ENCODE measurements at places on chromosomes 16 and 17.

DNA sequence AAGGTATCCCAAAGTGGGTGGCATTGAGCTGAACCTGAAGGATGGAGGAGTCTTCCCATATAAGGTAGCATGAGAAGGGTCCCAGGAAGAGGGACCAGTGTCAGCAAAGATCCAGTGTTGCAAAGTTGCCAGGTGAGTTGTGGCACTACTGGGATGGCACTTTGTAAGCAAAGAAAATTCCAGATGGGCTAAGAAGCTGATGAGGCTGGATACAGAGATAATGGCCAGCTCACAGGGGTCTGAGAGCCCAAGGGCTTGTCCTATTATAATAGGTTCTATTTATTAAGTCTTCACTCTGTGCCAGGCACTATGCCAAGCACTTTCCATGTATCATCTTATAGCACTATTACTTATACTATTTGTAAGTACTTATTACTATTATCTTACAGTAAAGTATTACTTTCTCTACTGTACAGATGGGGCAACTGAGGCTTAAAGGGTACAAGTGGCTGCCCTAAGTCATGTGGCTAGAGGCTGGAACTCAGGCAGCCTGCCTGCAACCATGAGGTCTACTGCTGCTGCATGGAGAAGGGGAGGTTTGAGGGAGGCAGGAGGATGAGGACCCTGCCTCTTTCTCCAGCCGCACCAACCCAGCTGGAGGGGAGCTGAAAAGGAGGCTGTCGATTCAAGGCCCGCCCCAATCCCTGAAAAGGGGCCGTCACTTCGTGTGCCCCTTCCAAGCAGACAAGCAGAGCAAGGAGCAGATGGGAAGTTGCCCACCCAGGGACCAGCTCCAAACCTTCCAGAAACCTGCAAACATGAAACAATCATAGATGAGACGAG, 86.5 kb downstream of the C16orf78 start:
- DNase-seq: no peak

DNA sequence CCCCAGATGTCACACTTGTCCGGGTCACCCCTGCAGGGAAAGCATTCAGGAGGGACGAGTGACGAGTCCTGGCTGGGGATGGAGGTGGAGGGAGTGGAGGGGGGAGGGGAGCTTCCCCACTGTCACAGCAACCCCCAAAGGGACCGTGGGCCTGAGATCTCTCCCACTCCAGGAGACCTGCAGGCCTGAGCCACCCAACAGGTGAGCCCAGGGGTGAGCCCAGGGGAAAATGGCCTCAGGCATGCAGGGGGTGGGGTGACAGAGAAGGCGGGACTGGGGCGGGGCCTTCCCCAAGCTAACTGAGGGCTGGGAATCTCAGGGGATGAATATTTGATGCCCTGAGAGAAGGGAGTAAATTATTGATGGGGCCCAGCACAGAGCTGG, 2.4 kb downstream of the USH1G start:
- no peak for DNase-seq

GRCh38 chr16:47493381-47494337, 32.5 kb downstream of the PHKB start:
- DNase-seq: no peak

DNA sequence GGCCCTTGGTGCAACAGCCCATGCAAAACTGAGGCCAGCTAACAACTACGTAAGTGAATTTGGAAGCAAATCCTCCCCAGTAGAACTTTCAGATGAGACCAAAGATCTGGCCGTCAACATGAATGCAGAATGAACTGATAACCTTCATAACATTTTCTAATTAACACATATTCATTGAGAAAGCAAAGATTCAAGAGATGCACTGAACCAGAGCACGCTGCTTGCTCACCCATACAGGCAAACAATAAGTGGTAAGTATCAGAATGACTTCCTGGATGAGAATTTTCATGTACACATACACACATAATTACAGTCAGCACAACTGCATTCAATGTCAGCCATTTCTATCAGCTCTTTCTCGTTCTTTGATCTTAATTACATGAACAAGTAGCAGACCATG, 30.6 kb downstream of the XYLT1 start:
- DNase-seq: no peak
